Naive thymus-derived CD8-positive, alpha-beta T cell (primary cell): ENCODE measurements at places on chromosomes 16 and 17.

DNA sequence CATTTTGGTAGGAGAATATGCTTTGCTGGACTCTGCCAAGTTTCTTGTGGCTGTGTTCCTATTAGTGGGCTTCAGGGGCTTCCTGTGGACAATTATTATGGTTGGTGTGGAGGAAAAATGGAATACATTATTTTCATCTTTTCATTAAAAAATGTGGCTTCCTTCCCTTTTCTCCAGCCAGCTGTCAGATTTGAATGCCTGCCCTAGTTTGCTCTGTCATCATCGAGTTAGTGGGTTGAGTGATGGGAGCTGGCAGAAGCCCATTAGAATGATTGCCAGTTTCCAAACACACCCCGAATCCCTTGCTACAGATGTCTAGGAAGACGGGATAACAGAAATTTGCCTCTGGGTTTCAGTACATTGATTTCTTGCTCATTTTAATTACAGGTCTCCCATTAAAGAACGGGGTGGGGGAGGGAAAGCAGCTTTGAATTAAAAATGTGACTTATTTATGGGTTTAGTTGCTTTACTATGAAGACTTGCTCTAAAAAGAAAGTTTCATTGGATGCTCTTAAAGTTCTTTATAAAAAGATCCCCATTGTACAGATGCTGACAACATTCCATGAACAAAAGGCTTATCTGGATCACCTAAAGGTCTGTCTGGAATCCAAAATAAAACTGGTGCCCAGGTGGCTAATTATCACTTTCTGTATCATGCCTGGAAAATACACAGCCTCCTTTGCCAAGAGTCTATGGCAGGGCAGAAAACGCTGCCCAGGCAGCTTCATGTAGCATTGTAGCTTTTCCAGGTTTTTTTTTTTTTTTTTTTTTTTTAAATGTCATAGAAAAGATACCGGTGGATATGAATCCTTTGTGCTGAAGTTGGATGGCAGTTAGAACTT, 103.6 kb downstream of the PRKCA start:
- no peak for DNase-seq

- DNase-seq, result no peak
Measured at GRCh38 chr17:64472564-64472963, 23.6 kb downstream of the MILR1 start.

- no peak for DNase-seq
Measured at GRCh38 chr16:19872935-19873334, 11.7 kb downstream of the GPRC5B start.

DNA sequence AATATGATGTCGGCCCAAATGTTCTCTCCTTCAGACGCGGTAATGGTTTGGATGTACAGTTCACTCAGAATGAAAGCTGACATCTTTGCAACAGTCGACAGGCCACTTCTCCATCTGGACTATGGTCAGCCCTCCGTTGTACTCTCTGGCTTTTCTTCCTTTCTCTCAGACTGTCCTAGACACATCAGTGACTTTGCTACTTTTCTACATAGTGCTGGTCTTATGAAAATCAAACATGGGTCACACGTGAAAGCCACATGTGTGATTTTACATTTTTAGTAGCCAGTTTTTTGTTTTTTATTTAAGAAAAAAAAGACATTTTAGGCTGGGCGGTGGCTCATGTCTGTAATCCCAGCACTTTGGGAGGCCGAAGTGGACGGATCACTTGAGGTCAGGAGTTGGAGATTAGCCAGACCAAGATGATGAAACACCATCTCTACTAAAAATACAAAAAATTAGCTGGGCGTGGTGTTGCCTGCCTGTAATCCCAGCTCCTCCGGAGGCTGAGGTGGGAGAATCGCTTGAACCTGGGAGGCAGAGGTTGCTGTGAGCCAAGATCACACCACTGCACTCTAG, 644.1 kb downstream of the KCNJ2 start:
- no peak for DNase-seq

DNA sequence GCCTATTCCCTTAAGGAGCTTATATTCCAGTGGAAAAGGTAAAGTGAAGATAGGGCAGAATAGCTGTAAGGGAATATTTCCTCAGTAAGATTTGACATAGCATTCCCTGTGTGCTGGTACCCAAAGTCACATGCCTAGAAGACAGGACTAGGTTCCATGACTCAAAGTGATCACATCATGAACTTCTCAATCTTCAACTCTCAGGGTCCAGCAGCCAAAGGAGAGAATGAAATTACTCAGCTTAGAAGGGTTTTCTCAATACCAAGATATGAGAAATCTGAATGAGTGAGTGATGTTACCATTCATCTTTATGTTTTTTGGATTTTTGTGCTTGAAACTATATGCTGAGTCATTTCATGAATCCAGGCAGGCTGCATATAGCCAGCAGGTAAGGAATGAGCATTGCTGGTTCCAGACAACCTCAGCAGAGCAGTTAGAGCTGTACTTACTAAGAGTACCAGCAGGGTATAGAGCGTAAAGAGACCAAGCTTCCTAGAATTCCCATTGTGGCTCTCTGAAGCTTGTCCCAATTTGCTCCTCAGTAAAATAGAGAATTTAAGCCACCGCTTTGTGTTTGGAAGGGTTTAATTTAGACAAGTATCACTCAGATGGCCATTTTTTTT, 91.1 kb downstream of the ANKFN1 start:
- no peak for DNase-seq

DNA sequence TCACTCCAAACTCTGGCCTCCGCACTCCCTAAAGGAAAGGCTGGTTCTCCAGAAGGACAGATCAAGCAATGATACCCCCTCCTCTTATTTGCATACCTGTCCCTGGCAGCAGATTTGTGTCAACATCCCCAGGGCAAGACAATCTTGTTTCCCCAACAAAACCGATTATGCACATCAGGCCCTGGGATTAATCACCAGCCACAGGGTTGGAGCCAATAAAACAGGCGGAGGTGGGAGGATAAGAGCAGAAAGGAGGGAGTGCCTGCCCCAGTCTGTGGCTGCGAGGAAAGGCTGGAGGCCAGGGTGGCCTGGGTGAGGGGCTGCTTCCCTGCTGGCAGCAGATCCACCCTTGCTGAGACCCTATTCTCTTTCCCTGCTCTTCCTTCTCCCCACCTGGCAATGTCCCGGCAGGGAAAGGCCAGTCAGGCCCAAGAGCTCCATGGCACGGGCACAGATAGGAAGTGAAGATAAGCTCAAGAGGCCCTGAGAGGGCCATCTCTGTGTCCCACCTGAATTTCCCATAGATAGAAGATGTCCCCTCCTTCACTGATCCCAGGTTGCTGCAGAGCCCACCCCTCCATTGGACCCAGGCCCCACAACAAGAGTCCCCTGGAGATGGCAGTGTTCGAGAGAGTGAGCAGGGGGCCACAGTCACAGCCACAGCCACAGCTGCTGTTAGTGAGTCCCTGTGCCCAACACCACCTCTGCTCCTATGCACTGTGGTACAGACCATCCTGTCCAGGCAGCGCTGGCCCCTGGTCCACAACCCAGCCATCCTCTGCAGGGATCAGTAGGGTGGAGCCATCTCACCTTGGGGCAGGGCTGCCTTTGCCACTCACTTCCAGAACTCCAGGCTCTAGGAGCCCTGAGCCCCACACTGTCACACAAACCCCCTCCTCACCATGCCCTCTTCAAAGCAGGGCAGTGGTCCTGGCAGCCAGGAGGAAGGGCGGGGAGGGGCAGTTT, 137.5 kb downstream of the SDK2 start:
- DNase-seq, result no peak

DNA sequence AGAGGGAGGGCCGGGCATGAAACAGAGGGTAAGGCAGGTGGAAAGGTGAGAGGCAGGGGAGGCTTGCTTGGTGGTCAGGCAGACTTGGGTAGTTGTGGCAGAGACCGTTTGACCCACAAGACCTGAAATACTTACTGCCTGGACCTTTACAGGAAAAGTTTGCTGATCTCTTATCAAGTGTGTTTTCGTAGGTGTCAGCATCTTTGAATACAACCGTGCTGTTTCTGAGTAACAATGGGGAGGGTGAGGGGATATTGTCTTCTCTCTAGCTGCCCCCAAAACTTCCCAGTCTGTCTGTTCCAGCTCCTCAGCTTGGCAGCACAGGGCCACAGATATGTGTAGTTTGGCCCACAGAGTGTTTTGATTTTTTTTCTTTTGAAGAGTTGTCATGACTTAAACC, 212.5 kb upstream of the MPHOSPH6 start:
- no peak for DNase-seq
